ENCODE measurements at places on chromosomes 4 and X.

- DNase-seq: no peak
Measured at GRCh38 chr4:114109776-114110175, 130.3 kb upstream of the ARSJ start.

- no peak for DNase-seq
Measured at GRCh38 chr4:74823194-74823593, 28.9 kb upstream of the BTC start.

GRCh38 chrX:69080855-69081465 is 84.3 kb downstream of the PJA1 start:
- DNase-seq: peak; percentile 61

DNA sequence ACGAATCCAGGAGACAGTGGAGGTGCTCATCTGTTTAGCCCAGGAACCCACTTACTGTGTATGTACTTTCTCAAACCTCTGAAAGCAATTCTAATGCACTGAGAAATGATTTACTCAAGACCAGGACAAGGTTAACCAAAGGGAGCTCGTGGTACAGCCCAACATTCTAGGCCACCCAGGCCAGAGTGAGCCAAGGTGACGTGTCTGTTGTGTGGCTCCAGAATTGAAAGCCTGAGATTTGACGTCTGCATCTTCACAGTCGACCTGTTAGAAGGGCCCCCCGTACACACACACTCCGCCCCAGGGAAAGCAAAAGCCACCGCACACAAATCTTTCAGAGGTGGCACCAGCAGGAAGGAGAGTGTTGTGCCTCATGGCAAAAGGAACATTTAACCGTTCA is 2.3 kb downstream of the MAP3K15 start:
- DNase-seq: no peak

DNA sequence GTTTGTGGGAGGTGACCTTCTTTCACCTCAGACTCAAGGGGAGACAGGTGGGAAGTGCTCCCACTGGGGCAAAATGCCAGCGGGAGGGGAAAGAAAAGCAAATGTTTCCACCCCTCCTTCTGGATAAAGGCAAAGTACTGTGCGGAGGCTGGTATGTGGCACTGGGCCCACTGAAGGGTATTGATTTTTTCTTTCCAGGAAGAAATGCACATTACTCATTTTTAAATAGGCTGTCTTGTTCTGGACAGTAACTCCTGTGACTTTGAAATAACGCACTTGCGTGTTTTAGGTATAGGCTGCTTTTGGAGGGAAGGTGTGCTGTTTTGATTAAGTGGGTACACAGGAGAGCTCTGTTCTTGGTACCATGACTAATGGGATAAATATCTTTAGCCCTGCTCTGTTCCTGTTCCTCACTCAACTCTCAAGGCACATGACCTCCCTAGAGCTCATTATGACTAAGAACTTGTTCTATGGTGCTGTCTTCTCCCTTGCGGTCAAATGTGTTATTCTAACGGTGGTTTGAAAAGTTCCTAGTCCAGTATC is 40.7 kb upstream of the MBTPS2 start:
- no peak for DNase-seq

- no peak for DNase-seq
Measured at GRCh38 chr4:22019676-22020075, 71.1 kb upstream of the KCNIP4 start.

DNA sequence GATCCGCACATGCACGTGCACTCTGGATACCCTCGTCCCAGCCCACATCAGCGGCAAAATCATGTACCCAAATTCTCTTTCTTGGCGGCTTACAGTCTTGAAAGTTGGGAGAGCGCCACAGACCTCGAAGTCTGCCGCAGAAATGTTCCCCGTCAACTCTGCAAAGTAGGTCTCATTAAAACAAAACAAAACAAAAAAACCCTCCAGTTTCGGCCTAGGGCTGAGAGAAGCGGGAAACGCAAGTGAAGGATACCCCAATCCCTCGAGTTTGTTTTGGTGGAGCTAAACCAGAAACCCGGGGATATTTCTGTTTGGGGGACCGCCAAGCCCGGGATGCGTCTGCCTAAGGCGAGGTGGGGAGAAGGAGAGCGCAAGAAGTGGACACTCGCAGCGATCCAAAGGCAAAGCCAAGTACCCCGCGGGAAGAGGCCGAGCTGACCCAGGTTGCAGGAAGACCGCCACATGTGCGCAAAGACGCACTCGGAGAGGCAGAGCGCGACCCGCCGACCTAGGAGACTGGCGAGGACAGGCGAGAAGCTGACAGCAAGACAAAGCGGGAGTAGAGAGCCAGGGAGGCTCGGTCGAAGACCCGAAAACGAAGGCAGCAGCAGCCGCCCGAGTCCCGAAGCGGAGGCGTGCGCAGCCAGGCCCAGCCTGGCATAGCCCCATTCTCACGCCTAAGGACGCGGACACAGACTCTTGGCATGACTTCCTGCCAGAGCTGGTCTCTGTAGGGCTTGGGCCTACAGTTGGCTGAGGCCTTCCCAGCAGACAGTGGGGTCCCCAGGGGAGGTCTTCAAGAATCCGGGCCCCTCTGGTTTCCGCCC is 49.6 kb upstream of the BCOR start:
- DNase-seq: peak; percentile 79

DNA sequence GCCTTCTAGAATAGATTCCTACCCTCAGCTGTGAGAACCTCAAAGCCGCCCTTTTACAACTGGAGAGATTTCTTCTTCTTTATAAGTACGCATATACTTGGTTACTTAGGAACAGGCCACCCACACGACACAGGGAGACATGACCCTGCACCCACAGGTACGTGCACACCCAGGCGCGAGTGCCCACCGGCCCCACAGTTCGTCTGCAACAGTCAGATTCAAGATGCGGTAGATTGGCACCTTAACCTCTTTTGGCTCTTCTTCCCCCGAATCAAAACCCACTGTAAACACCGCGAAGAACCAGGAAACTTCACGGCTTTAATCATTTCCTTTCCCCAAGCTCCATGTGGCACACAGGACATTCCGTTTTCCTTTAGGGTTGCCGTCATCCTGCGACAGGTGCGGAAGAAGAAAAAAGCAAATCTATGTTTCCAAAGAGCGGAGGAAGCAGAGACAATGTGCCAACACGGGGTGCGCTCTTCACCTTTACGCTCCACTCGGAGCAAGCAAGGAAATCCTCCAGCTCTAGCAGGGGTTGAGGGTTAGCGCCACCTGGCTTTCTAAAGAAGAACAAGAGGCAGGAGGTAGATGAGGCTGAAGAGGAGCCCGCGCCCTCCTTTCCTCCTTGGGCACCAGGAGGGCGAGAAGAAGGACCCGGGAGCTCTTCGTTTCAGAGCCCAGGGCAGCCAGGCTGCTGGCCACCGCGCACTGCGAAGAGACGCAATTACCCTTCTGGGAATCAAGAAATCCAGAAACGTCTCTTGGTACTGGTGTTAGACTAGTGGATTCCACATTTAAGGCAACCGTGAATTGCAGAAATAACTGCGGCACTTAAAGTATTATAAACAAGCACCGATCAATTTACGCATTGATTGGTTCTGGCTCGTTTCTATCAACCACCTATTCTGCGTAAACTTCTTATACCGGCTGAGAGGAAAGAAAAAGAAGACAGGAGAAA is 35.7 kb downstream of the HAND2 start:
- peak; percentile 87 for DNase-seq

Measured in H7 (cell line).